WTC11 (cell line): ENCODE measurements at places on chromosomes 13 and 19. TPM values are rescaled to one million over a fixed set of nuclear protein-coding genes. Genes with fewer than 3 reads are reported as not detected.

- no peak for DNase-seq
Measured at GRCh38 chr13:110237875-110238817, 68.8 kb downstream of the COL4A1 start.

Gene MAST1
- 24.3 to 28.4 TPM (median 27.3 TPM) in 3 replicates for total RNA-seq

- DNase-seq = no peak
Measured at GRCh38 chr19:33568706-33569105, 47.1 kb upstream of the PEPD start.

DNA sequence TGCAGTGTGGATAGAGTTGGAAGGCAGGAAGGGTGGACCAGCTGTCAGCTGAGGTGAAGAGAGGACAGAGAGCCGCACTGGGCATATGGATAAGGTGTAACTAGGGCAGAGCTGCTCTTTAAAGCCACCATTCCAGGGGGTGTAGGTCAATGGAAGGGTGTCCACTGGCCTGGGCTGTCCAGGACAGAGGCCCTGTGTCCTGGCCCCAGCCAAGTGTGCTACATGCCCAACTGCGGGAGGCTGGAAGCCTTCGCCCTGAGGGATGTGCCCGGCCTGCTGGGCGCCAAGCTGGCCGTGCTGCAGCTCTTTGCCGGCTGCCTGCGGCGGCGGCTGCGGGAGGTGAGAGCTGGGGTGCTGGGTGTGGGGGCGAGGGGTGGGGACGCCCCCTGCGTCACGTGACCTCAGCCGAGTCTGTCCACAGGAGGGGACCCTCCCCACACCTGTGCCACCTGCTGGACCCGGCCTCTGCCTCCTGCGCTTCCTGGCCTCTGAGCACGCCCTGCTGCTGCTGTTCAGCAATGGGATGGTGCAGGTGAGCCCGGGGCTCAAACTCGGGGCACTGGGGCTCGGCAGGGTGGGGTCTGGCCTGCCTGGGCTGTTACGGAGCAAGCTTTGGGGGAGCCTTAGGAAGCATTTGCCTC, 9.8 kb downstream of the PLK5 start:
- no peak for DNase-seq

DNA sequence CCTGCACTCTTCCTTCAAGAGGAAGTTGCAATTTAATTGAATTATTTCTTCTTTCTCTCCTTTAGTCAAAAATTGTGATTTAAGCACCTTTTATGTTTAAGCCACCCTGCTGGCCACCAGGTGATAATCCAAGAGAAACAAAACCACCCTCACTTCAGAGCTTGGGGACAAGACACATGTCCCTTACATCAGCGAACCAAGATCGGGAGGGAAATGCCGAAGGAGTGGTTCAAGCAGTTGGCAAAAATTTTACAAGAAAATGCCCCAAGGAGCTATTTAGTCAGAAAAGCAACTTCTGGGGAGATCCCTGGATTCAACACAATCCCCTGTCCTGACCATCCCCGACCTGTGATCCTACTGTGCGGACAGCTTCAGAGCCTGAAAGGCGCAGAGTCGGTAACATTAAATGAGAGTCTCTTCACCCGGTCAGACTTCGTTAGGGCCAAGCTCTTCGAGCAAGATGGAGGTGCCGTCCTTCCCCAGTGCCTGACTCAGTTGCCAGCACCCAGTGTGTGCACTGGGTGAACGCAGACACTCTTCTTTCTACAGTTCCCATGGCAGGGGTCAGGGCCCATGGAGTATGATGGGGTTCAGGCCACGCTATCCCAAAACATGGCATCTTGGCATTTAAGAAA, 78.6 kb upstream of the TM9SF2 start:
- no peak for DNase-seq

GRCh38 chr19:47305309-47305751, 4.3 kb upstream of the C5AR1 start:
- peak; percentile 88 for DNase-seq

Gene RETN
- not detected in 3 replicates for total RNA-seq

DNA sequence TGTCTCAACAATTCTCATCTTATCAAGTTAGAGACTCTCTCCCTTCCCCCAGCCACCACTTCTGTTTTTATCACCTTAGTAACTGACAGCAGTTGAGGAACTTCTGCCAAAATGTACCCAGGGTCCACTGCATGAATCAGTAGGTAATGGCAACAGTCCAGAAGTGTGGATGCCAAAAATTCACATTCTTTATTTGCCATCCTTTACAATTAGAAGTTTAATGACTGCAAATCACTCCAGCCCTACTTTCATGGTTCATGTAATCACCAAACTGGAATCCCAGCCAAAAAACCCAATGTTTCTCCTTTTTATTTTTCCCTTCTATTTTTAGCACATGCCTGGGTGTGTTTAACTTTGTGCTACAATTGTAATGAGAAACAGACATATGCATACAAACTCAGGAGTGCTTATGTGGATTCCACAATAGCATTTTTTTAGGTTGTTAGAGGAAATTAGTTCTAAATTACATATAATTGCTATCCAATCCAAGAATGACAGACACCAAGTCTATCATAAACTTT, 243.5 kb downstream of the RGCC start:
- no peak for DNase-seq

Gene BCAM
- total RNA-seq = 73.1 to 89.5 TPM (median 80.0 TPM) in 3 replicates

Gene ZSCAN4
- total RNA-seq = 0.09 to 0.13 TPM in 2 of 3 replicates, not detected in the other

DNA sequence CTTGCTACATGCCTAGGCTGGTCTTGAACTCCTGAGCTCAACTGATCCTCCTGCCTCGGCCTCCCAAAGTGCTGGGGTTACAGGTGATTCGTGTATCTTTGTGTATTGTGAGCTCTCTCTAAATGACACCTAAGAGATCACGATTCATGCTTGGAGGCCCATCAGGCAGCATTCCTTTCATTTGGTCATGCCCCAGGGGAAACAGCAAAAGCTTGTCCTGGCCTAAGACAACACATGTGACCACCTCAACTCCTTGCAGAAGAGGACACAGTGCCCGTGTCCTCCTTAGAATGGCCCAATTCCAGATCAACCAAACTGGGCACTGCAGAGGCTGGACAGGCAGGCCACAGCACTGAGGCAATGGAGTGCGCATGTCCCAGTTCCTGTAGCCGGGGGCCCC, 32.5 kb downstream of the ZC3H4 start:
- DNase-seq = no peak

DNA sequence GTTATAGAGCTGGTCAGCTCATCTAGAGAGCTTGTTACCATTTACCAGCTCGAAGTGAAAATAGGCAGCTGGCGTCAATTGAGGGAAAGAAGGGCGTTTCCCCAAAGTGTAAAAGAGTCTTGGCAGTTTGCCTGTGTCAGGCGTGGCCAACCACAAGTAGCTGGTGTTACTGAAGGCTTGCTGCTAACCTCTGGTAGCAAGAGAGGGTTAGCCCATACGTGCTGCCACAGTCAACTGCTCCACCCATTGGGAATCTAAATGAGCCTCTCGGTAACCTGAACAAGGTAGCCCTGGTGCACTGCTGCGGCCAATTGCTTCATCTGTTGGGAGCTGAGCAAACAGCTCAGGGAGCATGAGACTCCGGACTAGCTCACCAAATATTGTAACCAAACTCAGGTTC, 314.9 kb upstream of the SLITRK5 start:
- no peak for DNase-seq

Gene KMT5C
- 49.1 to 63.1 TPM (median 52.3 TPM) in 3 replicates for total RNA-seq

Gene DACH1
- 0.31 to 0.39 TPM (median 0.37 TPM) in 3 replicates for total RNA-seq

GRCh38 chr13:59743195-59743594, 420.5 kb downstream of the DIAPH3 start:
- DNase-seq = no peak

DNA sequence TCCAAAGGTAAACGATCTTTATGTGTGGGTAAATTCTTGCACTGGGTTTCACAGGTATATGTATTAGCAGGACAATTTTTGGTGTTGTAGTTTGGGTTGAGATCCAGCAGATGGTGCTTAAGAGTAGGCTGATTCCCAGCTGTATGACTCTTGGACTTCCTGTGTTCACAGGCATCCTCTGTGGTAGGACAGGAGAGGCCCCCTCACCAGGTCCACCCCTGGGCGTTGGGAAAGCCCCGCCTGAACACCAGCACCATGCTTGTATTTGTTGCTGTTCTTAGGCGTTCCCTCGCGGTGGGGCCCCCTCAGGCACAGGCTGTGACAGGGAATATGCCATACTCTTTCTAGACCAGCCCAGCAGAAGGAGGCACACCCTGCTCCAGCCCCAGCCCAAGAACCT, 49.5 kb upstream of the PCDH17 start:
- peak; percentile 26 for DNase-seq

DNA sequence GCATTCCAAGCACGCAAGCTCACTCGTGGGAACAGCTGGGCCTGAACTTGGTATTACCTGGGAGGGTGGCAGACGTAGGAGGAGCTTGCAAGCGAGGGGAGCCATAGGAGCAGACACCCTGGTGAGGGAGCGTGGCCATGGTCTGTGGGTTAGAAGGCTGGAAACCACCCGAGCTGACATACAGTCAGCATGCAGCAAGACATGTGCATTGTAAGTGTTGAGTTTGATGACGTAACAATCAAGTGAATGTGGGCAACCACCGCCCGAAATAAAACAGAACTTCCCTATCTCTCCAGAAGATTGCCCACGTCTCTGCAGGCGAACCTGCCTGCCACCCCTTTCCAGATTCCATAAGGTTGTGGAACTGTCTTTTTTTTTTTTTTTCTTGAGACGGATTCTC, 26.8 kb downstream of the UBXN6 start:
- DNase-seq = no peak

Gene PROZ
- not detected in 3 replicates for total RNA-seq

GRCh38 chr19:8020681-8021080, 15.2 kb upstream of the ELAVL1 start:
- no peak for DNase-seq

- DNase-seq = no peak
Measured at GRCh38 chr13:28679628-28680027, 20.7 kb downstream of the POMP start.

DNA sequence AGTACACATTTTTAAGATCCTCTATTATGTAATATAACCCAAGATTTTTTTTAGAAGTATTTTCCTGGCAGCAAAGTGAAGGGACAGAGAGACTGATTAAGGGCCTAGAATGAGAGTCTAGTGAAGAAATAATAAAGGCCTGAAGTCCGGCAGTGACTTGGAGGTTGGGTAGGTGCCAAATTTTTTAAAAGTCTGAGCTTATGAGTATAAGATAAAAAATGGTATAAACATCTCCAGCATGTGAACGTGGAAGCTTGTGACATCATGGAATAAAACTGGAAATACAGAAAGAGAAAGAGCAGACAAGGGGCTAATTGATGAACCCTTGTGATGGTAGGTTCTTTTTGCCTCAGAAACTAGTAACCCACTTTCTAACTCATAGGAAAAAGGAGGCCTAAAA, 174.6 kb downstream of the SUCLA2 start:
- DNase-seq = no peak

Gene LYL1
- total RNA-seq = 0.60 to 1.2 TPM (median 0.66 TPM) in 3 replicates

GRCh38 chr13:76335463-76335862, 550.7 kb downstream of the KCTD12 start:
- DNase-seq = no peak

DNA sequence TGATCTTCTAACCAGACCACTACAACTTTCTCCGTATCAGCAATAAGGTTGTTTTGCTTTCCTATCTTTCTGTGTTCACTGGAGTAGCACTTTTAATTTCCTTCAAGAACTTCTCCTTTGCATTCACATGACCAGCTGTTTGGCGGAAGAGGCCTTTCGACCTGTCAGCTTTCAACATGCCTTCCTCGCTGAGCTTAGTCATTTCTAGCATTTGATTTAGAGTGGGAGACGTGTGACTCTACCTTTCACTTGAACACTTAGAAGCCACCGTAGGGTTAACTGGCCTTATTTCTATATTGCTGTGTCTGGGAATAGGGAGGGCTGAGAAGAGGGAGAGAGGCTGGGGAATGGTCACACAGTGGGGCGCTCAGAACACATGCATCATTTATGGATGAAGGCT, 104.7 kb downstream of the TUBGCP3 start:
- no peak for DNase-seq

DNA sequence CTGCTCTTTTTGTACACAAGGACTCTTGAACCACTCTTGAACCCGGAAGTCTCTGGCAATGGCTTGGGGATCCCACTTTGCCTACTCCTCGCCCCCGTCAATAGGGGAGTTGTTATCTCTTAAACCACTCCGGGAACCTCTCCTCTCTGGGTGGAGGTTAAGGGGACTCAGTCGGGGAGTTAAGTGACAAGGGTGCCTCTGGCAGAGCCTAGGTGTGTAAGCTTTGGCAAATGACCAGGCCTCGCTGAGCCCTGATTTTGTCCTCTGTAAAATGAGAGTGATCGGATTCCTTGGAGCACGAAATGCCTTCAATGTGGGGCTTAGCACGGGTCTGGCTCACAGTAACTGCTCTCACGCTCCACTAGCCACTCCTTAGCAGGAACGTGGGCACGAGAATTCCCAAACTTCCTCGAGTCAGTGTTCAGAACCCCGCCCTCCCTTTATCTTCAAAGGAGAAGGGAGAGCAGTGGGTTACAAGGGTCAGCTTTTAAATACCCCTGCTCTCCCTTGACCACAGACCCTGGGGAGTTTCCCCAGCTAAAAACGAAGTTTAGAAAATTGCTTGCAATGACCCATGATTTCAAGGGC, 193.3 kb downstream of the KATNAL1 start:
- DNase-seq = no peak

- DNase-seq = no peak
Measured at GRCh38 chr13:33797622-33798021, 20.3 kb upstream of the RFC3 start.

DNA sequence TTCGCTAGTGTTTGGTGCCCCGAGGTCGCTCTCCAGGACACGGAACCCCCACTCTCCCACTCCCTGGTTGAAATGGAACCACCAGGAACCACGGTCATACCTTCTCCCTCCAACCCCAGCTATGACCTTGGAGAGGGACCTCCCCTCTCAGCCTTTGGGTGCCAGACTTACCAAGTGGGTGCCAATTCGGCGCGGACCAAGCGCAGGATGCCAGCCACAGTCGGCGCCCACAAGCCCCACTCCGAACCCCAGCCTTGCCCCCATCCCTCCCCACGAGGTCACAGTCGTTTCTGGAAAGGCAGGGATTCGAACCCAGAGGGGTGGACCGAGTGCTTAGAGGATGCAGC, 910 bp downstream of the PDE4C start:
- no peak for DNase-seq
